ENCODE measurements at places on chromosomes 4 and X.

- DNase-seq = peak; percentile 55
These were observed 31.0 kb upstream of the TLR3 start for GRCh38 chr4:186037692-186038658.

DNA sequence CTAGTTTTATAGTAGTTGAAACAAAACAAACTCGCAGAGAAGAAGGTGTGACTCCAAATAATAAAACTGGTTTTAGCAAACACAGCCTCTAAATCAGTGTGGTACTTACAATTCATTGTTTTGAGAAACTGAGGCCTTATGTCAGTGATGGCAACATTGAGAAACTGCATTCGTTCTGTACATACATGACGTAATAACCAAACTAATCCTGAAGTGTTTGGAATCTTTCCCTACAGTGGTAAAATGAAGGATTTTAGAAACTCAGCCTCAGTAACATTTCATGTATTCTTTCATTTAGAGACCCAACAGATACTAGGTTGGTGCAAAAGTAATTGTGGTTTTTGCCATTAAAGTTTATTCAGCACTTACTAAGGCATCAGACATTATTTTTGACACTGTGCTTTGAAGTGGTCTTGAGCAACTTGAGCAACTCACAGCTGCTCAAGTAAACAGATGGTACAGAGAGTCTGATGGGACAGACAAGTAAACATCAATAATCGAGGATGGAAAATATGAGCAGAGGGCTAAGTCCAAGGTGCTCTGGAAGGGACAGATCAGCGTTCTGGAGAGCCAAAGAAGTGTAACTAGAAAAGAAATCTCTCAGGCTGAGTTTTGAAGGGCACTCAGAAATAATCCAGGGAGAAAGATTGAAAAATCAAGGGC is 390.8 kb upstream of the BOD1L1 start:
- DNase-seq = no peak

GRCh38 chr4:130028552-130028951 is 932.6 kb downstream of the C4orf33 start:
- DNase-seq = no peak

DNA sequence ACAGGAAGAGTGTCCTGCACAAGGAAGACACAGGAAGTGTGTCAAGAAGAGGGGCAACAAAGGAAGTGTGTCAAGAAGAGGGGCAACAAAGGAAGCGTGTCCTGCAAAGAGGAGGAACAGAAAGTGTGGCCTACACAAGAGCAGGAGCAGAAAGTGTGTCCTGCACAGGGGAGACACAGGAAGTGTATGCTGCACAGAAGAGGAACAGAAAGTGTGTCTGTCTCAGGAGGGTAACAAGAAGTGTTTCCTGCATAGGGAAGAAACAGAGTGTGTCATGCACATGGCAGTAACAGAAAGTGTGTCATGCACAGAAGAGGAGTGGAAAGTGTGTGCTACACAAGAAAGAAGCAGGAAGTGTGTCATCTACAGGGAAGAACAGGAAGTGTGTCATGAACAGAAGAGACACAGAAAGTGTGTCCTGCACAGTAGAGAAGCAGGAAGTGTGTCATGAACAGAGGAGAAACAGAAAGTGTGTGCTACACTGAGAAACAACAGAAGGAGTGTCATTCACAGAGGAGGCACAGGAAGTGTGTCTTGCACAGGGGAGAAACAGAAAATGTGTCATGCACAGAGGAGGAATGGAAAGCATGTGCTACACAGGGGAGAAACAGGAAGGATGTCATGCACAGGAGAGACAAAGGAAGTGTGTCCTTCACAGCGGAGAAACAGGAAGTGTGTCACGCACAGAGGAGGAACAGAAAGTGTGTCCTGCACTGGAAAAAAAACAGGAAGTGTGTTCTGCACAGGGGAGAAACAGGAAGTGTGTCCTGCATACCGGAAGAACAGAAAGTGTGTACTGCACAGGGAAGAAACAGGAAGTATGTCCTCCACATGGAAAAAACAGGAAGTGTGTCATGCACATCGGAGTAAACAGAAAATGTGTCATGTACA is 526.4 kb upstream of the PRKX start:
- no peak for DNase-seq

- DNase-seq = no peak
These were observed 40.0 kb upstream of the ANK2 start for GRCh38 chr4:113009461-113009860.

DNA sequence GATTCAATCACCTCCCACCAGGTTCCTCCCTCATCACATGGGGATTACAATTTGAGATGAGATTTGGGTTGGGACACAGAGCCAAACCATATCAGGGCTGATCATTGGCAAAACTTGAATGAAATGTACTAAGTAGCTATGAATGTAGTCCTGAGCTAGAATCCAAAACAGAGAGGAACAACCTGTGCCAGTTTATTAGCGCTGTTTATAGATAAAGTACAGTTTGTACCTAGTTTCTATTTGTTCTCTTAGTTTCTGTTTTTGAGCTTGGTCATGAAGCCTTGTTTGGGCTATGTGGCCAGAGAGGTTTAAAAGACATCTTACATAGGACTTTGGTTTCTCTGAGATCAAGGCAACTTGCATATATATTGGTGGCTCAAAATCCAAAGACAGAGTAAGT is 66.9 kb upstream of the INPP4B start:
- DNase-seq = no peak

GRCh38 chrX:69237236-69237635 is 72.0 kb upstream of the PJA1 start:
- DNase-seq = no peak

DNA sequence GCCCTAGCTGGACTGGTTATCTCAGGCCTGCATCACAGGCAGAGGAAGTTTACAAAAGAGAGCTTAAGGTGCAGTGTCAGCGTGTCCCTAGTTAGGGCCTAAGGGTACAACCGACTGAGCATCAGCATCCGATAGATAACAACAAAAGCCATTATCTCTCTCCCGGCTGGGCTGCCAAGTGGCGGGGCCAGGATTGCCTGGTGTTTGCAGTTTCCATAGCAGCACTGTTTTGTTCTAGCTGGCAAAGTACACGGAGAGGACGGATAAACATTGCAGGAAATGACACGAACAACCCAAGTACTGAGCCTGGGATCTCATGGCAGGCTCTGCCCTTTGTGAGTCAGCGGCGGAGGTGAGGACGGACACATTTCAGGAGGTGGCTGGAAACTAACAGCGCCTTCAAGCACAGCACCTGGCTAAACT is 104.7 kb upstream of the NOCT start:
- DNase-seq = peak; percentile 93

DNA sequence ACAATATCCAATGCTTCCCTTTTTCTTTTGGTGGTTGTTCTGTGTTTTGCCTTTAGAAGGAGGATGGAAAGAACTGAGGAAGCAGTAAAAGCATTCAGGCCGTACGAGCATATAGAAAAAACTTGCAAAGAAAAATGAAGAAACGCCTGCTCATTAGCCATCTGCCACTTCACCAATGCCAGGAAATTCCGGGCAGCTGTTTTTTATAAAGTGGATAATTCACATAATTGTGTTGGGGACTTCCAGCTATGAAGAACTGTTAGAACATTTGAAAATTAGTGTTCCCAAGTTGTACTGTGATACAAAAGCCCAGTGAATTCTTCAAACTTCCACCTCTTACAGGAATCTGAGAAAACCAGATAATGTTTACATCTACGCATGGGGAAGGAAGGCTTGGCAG is 11.7 kb downstream of the RELL1 start:
- DNase-seq = no peak

Measured in NCI-H345 (cell line).